ENCODE measurements at places on chromosomes 2 and 18. TPM values are rescaled to one million over a fixed set of nuclear protein-coding genes. Genes with fewer than 3 reads are reported as not detected.
A peak's percentile ranks its signal among the peaks of the same experiment; 100 is the strongest.

- no peak for DNase-seq
Observed at GRCh38 chr2:30629866-30630265, 177.4 kb downstream of the CAPN13 start.

DNA sequence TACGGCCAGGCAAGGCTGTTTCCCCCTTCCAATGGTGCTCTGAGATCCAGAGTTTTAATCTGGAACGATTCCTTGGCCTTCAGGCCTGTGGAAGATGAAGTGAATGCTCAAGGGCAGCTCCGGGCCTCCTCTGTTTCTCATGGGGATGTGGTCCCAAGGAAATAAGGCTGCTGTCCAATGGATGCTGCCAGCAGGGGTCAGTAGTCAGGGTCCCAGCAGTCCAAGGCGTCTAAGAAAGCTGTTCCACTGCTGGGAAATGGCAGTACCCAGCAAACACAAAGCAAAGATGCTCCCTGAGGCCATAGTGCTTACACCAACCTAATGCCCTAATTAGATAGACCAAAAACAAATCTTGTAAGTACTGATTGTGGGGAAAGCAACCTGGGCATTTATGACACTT lies 12.5 kb downstream of the NMS start:
- no peak for DNase-seq

DNA sequence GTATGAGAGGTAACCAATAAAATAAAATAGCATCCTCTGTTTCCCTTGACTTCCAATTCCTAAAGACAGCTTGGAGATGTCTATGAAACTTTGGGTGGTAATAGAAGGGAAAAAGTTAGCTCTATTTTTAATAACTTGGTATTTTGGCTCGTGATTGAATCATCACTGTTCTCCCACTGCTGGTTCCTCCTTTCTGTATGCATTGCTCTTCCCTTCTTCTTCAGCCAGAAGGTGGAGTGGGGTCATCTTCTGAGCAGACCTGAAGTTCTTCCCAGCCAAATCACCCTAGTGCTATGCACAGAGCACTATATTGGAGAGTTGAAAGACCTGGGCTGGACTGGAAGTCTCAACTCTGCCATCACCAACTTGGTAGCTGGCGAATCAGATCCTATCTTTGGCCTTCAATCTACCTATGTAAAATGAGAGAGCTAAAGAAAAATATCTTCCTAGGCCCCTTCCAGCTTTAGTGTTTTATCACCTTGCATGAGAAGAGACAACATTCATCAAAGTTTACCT lies 54.1 kb downstream of the CPO start:
- DNase-seq, result no peak

The CABYR gene
- 1.2 TPM for total RNA-seq

DNA sequence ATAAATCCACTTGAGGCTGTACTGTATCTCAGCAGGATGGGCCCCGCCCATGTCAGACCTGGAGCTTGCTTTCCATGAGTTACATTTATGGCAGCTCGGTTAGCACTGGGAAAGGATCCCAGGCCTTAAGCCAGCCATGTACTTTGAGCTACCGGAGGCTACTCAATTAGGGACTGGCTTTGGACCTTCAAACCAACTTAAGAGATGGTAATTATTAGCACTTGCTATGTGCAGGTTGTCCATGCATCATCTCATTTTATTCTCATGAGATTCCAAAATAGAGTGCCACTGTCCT lies 64.4 kb downstream of the ACTR2 start:
- no peak for DNase-seq

DNA sequence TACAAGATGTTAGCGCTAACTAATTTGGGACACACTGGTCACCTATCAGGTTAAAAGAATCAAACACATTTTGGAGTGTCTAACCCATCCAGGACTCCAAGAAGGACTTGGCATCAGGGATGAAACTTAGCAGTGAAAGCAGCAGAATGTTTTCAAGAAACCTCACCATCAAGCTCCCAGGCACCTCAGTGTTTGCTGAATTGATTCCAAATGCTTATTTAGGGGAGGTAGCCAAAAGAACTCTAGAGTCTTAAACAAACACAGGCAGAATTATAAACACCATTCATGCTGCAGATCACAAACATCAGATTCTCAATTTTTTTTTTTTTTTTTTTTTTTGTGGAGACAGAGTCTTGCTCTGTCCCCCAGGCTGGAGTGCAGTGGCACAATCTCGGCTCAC lies 122.8 kb upstream of the UXS1 start:
- DNase-seq, result no peak

- no peak for DNase-seq
Observed at GRCh38 chr18:52844323-52844722, 504.3 kb downstream of the DCC start.

- DNase-seq, result no peak
Observed at GRCh38 chr18:34660572-34660971, 49.5 kb upstream of the DTNA start.

The EFR3B gene
- 0.79 TPM for total RNA-seq

GRCh38 chr2:113892004-113892710 lies 2.3 kb downstream of the ACTR3 start:
- DNase-seq, result no peak

GRCh38 chr2:41375901-41376300 lies 671.9 kb upstream of the PKDCC start:
- no peak for DNase-seq

GRCh38 chr2:42783511-42783910 lies 8.9 kb downstream of the HAAO start:
- no peak for DNase-seq

GRCh38 chr18:7548721-7549120 lies 18.4 kb upstream of the PTPRM start:
- no peak for DNase-seq

- DNase-seq, result no peak
Observed at GRCh38 chr2:139033300-139033699, 253.1 kb upstream of the NXPH2 start.

DNA sequence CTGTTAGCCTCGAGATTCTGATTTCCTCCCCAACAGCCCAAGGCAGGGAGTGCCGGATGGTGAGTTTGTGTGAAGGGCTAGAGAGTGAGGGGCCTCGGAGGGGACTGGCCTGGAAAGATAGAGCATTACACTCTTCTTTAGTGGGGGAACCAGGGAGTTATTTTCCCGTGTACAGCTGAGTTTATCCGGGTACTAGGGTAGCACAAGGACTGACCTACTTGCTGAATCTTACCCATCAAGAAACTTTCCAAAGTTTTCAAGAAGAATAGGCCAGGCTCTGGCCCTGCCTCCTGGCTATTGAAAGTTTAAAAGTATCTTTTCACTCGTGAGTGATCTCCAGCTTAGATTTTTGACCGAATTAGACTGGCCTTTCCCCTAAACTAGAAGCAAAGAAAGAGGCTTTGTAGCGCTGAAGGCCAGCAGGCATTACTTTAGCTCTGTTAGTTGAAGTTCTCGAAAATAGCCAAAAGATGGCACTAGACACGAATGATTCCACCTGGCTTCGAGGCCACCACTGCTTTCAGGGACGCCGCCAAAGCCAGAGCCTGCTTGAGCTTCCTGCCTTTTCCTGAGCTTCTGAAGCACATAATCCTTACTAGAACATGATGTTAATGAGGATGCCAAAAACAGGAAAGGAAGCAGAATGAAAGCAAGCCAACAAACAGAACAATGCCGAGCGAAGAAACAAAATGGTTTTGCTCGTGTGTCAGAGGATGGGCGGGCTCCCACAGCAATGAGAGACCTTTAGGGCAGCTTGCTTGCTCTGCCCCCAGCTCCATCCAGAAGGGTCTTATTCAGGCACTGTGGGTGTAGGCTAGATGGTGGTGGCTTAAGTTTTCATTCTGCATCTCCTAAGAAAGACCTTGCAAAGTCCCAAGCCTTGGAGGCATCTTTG lies 55.8 kb downstream of the TSN start:
- no peak for DNase-seq

The CHRND gene
- total RNA-seq, result not detected

The PRKAG3 gene
- total RNA-seq, result 0.26 TPM

DNA sequence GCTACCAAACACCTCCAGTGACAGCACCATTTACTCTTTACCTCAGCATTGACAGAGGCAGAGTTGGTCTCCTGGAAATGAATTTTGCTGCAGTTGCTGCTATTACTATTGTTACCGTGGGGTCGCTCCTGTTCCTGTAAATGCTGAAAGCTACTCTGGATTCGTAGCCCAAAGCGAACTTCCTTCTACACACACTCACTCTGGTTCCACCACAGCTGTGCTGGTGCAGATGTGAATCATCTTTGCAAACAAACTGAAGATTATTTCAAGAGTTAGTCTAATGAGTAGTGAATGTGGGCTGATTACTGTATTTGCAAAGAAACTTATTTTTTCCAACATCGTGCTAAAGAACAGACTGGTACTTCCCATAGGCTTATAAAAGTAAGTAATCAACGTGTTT lies 304.0 kb downstream of the LPIN1 start:
- DNase-seq, result no peak

DNA sequence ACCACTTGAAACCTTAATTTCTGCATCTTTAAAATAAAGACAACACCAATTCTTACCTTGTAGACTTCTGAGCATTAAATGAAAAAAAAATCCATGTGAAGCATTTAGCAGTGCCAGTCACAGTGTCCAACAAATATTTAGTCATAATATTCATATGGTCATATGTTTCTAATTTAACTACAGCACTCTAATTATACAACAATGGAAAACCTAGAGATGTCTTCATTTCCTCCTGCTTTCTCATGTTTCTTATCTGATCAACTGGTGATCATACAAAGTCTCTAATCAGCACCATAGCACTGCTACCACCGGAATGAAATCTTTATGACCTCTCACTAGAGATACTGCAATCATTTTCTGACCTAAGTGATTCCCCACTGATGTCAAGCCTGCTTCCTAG lies 10.2 kb upstream of the SCN3A start:
- DNase-seq, result no peak

GRCh38 chr2:30147715-30148610 lies 1.2 kb downstream of the YPEL5 start:
- peak; percentile 88 for DNase-seq

- DNase-seq, result no peak
Observed at GRCh38 chr2:116435648-116436047, 1378.8 kb upstream of the DDX18 start.

- DNase-seq, result no peak
Observed at GRCh38 chr2:143802242-143802641, 673.0 kb downstream of the ARHGAP15 start.

The DAW1 gene
- not detected for total RNA-seq

- DNase-seq, result no peak
Observed at GRCh38 chr18:62164855-62165487, 21.9 kb downstream of the PIGN start.

The FEV gene
- total RNA-seq, result not detected

DNA sequence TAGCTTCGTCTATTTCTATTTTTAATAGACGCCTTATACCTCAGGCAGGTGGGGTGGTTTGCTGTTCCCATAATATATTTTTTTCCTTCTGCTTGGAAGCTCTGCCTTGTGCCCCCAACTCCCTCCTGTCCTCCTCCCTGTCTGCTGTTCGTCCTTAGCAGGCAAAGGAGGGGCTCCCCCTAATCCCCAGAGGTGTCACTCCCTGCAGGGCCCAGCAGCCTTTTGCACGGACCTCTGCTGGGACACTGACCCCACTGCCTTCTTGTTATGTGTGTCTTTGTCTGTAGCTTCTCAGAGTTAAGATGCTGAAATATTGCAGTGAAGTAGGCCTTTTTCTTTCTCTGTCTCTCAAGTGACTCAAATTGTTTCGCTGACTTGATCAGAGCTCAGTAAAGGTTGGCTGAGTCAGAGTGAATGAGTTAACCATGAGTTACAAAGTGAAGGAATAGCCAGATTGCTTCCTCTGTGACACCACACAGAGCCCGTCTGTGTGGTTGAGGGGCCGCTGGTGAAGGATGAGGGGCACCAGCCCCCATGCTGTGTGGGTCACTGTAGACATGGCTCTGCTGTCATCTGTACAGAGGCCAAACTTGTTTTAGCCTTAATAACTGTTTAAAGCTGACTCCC lies 47.7 kb downstream of the PRKCE start:
- no peak for DNase-seq

The TSGA10 gene
- 8.5 TPM for total RNA-seq

DNA sequence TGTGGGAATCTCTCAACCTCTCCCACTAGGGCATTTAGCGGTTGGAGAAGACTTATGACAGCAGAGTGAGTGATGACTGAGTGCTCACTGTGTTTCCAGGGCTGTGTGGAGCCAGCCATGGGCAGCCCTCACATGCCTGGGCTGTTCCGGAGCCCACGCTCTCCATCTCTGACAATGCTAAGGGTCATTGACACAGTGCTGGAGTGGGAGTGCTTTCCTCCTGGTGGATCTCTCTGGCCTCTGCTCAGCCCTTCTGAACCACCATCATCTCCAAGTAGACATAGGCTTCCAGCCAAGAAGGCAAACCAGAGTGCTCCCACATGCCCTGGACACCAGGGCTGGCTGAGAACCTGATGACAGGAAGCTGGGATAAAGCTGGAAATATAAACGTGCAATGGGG lies 33.1 kb upstream of the TWIST2 start:
- DNase-seq, result no peak

The ST8SIA5 gene
- total RNA-seq, result not detected

- DNase-seq, result no peak
Observed at GRCh38 chr18:37937287-37937686, 371.7 kb upstream of the CELF4 start.

The FBXO48 gene
- 2.7 TPM for total RNA-seq

The KCNF1 gene
- total RNA-seq, result not detected

The PDE1A gene
- 3.2 TPM for total RNA-seq

The CFAP221 gene
- total RNA-seq, result not detected

The IL36A gene
- total RNA-seq, result not detected

DNA sequence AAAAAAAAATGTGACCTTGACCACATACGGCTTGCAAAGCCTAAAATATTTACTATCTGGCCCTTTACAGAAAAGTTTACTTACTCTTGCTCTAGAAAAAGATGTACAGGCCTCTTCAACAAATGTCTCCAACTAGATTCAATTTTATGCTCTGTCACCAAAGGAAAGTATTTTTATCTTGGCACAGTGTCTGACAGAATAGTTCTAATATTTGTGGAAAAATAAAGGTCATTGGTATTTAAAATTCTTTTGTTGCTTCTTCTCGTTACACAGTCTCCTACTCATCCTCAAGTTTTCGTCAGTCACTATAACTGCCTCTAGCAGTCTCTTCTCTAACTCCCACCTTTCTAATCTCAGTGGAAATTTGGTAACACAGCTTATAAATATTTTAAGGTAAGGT lies 1.4 kb downstream of the RBKS start:
- DNase-seq, result no peak

GRCh38 chr2:233234996-233235395 lies 16.5 kb upstream of the ATG16L1 start:
- DNase-seq, result no peak

DNA sequence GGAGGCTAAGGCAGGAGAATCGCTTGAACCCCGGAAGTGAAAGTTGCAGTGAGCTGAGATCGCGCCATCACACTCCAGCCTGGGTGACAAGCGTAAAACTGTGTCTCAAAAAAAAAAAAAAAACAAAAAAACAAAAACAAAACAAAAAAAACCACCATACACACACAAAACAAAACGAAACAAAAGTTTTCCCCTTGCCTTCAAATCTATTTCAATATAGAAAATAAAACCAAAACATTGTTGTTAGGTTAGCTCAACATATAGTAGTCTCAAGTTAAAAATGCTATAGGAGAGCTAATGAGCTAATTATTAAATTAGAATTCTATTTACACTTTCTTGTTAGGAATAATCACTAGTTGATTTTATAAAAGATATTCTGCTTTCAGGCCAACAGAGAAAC lies 43.3 kb downstream of the FBXO11 start:
- DNase-seq, result no peak

The CDH19 gene
- total RNA-seq, result 3.8 TPM

- no peak for DNase-seq
Observed at GRCh38 chr2:232434563-232435374, 21.2 kb upstream of the ALPI start.

- peak; percentile 65 for DNase-seq
Observed at GRCh38 chr2:3285901-3286645, 91.5 kb downstream of the EIPR1 start.

The MAPK4 gene
- total RNA-seq, result 2.0 TPM

All from suprapubic skin (tissue), 4 donors.